ENCODE measurements at places on chromosomes 3 and 15. TPM values are rescaled to one million over a fixed set of nuclear protein-coding genes. Genes with fewer than 3 reads are reported as not detected.

- H3K36me3 ChIP-seq, result no peaks in the 10 kb centered on the region
- no peak overlapping the region for H3K4me3 ChIP-seq
- DNase-seq, result no peak
- H3K27ac ChIP-seq, result no peak overlapping the region
- H3K27me3 ChIP-seq, result peaks cover 60% of the 10 kb centered on the region
Observed at GRCh38 chr3:124882816-124883747, 4.1 kb downstream of the ITGB5 start.

DNA sequence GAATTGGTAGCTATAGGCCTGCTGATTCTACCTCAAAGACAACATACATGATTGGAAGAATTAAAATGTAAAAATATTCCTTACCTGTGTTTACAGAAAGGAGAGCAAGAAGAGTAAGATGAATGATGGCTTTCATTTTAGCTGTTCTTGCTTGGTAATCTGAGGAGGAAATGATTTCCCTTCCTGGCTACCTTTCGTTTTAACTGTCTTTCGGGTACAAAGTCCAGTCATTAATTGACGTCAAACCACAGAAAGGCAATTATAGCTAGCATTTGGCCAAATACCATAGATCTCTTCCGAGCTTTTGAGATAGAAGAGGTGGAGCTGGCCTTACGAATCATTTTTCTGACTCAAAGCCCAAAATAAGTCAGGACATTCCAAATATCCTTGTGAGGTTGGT, at the start of gene MUC13:
Gene MUC13 (minus strand): TSS at position 175 of the 400 bp plus-strand sequence. CDS start 39 bp downstream, at position 136.
- no peaks in the 10 kb centered on the region for H3K4me1 ChIP-seq
- no peak within 1 kb of the TSS for H3K4me3 ChIP-seq
- no peak within 1 kb of the TSS for H3K27ac ChIP-seq
- no peak for DNase-seq
- H3K36me3 ChIP-seq, result no peaks in the 10 kb centered on the region

- no peaks in the 10 kb centered on the region for H3K36me3 ChIP-seq
- H3K4me3 ChIP-seq, result no peak overlapping the region
- H3K4me1 ChIP-seq, result peaks cover 5% of the 10 kb centered on the region
- no peaks in the 10 kb centered on the region for H3K27me3 ChIP-seq
Observed at GRCh38 chr15:84934942-84935729, 46.5 kb upstream of the PDE8A start.

- peak overlapping the region; percentile 47 for H3K27ac ChIP-seq
- no peak for DNase-seq
- H3K27me3 ChIP-seq, result no peaks in the 10 kb centered on the region
- H3K4me1 ChIP-seq, result peaks cover 51% of the 10 kb centered on the region
Observed at GRCh38 chr3:48086705-48087104, 70.5 kb upstream of the MAP4 start.

DNA sequence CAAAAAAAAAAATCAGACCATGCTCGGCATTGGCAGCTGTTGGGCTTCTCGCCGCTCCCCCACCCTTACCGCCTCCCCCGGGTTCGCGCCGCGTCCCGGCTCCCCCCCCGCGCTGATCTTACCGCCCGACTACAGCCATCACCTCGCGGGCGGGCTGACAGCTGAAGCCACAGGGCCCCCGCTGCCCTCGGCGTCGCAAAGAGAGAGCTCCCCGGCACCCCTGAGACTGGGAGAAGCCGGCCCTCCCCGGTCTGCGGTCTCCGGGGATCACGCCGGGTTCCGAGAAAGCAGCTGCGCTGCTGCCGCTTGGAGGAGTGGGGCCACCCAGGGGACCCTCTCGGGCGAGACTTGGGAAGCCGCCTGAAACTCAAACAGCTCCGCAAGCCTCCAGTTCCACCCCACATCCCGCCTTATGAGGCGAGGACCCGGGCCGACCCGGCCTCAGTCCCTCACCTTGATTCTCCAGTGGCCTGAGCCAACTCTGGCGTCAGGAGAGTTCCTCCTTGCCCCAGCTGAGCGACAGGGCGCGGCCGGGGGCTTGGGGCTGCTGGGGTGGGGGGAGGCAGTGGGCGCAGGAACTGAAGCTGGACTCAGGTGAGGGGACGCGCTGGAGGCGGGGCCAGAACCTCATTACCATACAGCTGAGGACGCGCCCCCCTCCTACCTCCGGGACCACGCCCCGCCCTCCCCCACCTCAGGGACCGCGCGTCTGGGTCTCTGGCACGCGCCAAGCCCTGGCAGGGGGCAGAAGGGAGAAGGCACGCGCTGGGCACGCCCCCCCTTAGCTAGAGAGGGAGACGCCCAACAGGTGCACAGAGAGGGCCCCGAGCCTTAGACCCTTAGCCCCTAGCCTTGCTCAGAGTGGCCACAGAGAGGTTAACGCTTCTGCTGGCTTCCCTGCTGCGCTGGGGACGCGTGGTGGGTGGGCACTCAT, 1.0 kb upstream of the DLL4 start:
- H3K4me1 ChIP-seq, result peaks cover 40% of the 10 kb centered on the region
- H3K36me3 ChIP-seq, result peaks cover 2% of the 10 kb centered on the region
- H3K27me3 ChIP-seq, result peaks cover 62% of the 10 kb centered on the region
- peak; percentile 35 for DNase-seq
- H3K4me3 ChIP-seq, result peak overlapping the region; percentile 86

- no peak overlapping the region for H3K4me3 ChIP-seq
- no peak for DNase-seq
- H3K4me1 ChIP-seq, result no peaks in the 10 kb centered on the region
Observed at GRCh38 chr15:40420071-40420713, 14.6 kb downstream of the IVD start.

GRCh38 chr15:89197503-89197971, 23.8 kb downstream of the RLBP1 start:
- DNase-seq, result peak; percentile 54
- no peaks in the 10 kb centered on the region for H3K27me3 ChIP-seq
- peak overlapping the region; percentile 76 for H3K27ac ChIP-seq
- H3K36me3 ChIP-seq, result peaks cover 15% of the 10 kb centered on the region
- H3K4me1 ChIP-seq, result peaks cover 49% of the 10 kb centered on the region

- H3K4me3 ChIP-seq, result no peak overlapping the region
- no peak for DNase-seq
- H3K27ac ChIP-seq, result no peak overlapping the region
- H3K4me1 ChIP-seq, result peaks cover 55% of the 10 kb centered on the region
Observed at GRCh38 chr3:45112939-45113338, 33.2 kb downstream of the CDCP1 start.

GRCh38 chr3:140748-141330, 55.7 kb upstream of the CHL1 start:
- no peak overlapping the region for H3K4me3 ChIP-seq
- no peaks in the 10 kb centered on the region for H3K27me3 ChIP-seq
- H3K4me1 ChIP-seq, result no peaks in the 10 kb centered on the region
- H3K36me3 ChIP-seq, result no peaks in the 10 kb centered on the region
- no peak for DNase-seq
- H3K27ac ChIP-seq, result no peak overlapping the region

DNA sequence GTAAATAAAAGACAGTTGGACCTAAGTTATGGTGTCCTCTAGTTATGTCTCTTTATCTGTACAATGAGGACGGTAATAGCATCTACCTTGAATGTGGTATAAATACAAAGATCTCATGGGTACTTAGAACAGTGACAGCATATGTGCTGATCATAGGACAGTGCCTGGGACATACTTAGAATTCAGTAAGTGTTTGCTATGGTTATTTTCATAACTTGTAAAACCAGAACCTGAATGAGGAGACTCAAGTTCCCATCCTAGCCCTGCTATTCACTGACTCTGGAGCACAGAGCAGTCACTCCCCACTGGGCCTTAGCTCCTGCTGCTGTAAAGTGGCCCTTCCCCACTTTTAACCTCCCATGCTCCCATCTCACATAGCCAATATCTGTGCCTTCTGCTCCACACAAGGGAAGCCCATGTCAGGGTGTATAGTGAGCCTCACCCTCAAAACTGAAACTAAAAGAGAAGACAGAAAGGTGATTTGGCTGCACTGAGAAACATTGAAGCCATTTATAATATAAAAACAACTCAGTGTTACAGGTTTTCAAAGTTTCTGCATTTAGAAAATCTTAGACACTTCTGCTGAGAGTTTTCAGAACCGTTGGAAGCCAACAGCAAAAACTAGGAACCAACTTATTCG, 225.4 kb upstream of the UBE2E2 start:
- H3K4me1 ChIP-seq, result peaks cover 4% of the 10 kb centered on the region
- H3K36me3 ChIP-seq, result no peaks in the 10 kb centered on the region
- no peak for DNase-seq
- no peak overlapping the region for H3K27ac ChIP-seq
- H3K27me3 ChIP-seq, result no peaks in the 10 kb centered on the region

DNA sequence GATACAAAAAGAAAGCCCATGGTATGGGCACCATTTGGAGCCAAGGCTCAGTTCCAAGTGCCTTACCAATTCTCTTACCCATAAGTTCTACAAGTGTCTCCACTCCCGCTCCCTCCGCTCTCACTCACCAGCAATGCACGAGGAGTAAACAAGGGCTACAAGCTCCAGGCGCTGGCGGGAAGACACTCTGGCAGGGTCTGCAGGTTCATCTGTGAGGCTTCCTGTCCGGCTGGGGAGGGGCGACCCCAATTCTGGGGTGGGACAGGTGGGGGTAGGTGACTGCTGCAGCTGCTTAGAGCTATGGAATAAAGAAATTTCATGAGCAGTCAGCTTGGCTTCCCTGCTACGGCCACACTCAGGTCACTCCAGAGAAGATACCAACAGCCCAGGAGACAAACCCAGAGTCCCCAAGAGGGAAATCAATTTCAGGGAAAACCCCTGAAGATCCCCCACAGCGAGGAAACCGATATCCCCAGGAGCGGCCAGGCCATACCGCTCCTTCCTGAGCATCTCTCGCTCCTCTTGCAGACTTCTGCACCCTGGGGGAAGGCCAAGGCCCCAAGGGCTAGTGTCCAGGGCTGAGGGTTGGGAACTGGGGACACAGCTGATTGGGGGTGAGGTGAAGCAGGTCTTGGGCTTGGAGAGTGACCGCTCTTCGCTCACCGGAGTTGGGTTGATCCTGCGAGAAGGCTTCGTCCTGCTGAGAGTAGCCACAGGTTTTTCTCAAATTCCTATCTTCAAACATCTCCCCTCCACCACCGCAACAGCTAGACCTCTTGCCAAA, 1.4 kb downstream of the CDAN1 start:
- peak overlapping the region; percentile 76 for H3K4me3 ChIP-seq
- H3K4me1 ChIP-seq, result peaks cover 22% of the 10 kb centered on the region
- H3K27me3 ChIP-seq, result no peaks in the 10 kb centered on the region
- DNase-seq, result no peak
- H3K36me3 ChIP-seq, result peaks cover 3% of the 10 kb centered on the region

DNA sequence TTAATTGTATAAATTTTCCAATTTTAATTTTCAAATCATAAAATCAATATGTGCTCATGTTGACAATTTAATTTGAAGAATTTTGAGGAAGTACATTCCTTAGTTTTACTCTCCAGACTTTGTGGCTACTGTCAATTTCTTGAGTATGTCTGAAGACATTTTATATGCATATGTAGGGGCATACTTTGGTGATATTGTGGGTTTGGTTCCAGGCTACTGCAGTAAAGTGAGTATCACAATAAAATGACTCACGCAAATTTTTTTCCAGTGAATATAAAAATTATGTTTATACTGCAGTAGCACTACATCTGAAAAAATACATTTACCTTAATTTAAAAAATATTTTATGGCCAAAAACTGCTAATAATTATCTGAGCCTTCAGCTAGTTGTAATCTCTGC, 123.2 kb upstream of the PLCL2 start:
- H3K4me1 ChIP-seq, result no peaks in the 10 kb centered on the region
- no peak overlapping the region for H3K4me3 ChIP-seq
- no peak for DNase-seq
- no peaks in the 10 kb centered on the region for H3K36me3 ChIP-seq
- no peak overlapping the region for H3K27ac ChIP-seq
- H3K27me3 ChIP-seq, result no peaks in the 10 kb centered on the region

DNA sequence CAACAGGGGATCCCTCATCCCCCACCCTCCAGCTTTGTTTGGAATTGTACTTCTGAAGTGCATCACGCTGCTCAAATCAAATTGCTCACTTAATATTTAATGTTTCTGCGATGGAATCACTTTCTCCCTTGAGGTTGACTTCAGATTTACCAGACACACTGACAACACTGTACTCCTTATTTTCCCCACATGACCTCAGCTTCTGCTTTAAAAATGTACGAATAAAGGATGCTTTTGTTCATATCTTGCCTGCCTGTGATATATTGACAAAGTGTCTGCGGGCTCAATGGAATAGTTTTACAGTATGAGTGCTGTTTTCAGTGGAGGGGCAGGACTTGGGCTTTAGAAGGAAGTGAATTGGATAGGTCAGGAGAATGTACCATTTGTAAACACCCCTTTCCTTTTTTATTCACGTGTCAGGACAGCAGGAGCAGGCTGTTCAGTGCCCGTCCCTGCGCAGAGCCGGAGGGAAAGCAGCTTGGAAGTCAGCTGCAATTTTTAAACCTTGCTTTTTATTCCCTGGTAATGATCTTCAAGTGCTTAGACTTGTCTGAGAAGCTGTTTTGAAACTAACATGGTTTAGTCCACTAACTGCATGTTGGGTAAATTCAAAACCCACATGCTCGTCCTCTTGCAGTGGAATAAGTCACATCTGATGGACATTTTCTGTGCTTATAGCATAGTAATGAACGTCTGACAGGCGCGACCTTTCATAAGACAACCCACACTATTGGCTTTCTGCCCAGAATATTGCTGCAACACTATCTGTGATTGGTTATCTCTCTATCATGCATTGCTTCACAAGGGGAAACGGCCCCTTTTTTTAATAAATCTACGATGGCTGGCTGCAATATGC, 29.9 kb downstream of the MBNL1 start:
- no peaks in the 10 kb centered on the region for H3K27me3 ChIP-seq
- H3K36me3 ChIP-seq, result peaks cover 20% of the 10 kb centered on the region
- H3K4me1 ChIP-seq, result peaks cover 86% of the 10 kb centered on the region
- peak overlapping the region; percentile 95 for H3K27ac ChIP-seq

The ATP13A5 gene
- total RNA-seq, result not detected

The MBD4 gene
- 55.3 TPM for total RNA-seq

The STARD5 gene
- 10.3 TPM for total RNA-seq

The CTXN2 gene
- total RNA-seq, result not detected

The MESD gene
- 23.8 TPM for total RNA-seq

The CYP11A1 gene
- 0.21 TPM for total RNA-seq
